GM06990 (cell line): ENCODE measurements at places on chromosomes 12 and 14.
A peak's percentile ranks its signal among the peaks of the same experiment; 100 is the strongest.

- DNase-seq: no peak
These were observed 89.0 kb downstream of the BORCS5 start for GRCh38 chr12:12445882-12446181.

- DNase-seq: no peak
These were observed at the start of gene DCN for GRCh38 chr12:91182636-91183455. TSS of gene DCN (minus strand) at chr12:91182817. CDS start at chr12:91178552, 4,265 bp downstream.

GRCh38 chr12:89176676-89177075 is 175.6 kb downstream of the DUSP6 start:
- DNase-seq: no peak

GRCh38 chr12:88267630-88268029 is 125.5 kb downstream of the TMTC3 start:
- no peak for DNase-seq

GRCh38 chr12:121581686-121582429 is 1.0 kb upstream of the KDM2B start:
- DNase-seq: no peak

- no peak for DNase-seq
These were observed 6.6 kb downstream of the FERMT2 start for GRCh38 chr14:52944254-52944653.

DNA sequence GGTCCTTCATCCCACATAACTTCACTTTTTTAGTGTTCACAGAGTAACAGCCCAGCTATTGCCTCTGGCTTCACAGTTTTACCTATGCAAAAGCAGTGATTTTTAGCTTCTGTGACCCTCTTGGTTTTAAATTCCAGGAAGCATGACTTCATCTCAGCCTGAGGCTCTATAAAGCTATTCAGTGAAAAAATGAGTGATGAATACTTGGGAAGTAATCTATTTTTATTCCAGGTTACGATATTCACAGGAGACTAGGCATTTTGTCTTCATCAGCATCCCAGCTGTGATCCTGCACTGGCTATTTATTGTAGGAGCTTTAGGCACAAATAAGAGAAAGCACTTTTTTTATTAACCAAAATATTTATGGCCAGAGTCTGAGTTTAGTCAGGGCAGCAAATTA is 164.8 kb downstream of the SNAPC1 start:
- DNase-seq: no peak

- no peak for DNase-seq
These were observed 162.2 kb downstream of the STXBP6 start for GRCh38 chr14:24887623-24888304.

GRCh38 chr12:67590149-67590790 is 58.3 kb upstream of the DYRK2 start:
- no peak for DNase-seq

DNA sequence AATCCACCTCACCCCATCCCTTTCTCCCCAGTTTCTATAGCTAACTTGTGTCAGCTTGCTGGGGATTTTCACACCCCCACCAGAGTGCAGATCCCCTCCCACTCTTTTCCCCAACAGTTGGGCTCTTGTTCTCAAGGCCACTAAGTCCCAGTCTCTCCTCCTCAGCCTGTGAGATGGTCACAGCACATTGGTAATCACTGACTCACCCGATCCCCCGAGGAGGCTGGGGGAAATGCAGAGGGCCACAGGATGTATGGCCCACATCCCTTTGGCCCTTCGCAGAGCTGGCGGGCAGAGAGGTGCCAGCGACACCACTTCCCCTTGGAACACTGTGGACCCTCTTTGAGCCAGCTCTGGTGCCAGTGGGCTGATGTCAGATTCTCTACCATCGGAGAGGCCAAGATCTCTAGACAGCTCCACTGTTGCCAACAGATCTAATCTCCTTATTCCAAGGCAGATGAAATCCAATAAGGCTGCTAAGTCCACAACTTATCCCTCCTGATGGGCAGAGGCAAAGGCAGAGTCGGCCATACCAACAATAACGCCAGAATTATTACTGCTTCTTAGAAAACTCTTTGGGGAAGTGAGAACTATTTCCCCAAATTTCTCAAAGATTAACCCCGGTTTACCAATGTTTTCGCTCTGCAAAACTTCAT is 1.6 kb downstream of the FMNL3 start:
- peak; percentile 48 for DNase-seq

DNA sequence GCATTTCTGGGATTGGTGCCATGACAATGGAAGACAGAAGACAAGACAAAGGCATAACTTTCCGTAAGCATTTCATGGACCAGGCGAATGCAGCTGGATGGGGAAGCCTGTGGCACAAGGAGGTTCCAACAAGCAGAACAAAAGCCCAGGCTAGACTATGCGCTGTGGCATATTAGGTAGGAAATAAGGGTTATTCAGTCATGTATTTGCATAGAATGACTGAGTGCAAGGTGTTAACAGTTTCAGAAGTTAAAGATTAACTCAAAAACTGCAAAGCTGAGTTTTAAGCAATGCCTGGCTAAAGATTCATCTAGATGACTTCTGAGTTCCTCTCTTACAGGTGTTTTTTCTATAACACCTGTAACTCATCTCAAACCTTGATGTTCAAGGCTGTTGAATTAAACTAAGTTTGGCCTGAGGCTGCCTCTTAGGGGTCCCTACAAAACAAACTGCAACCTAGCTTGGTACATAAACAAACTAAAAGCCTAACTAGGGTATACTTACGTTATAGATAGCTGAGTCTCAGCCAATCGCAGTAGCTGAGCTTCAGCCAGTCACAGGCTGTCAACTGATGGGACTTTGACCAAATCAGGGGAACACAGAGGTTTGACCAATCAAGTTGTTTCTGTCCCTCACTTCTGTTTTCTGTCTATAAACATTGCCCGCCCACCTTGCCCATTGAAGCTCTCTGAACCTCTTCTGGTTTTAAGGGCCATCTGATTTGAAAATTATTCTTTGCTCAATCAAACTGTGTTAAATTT is 52.2 kb upstream of the PLBD1 start:
- DNase-seq: no peak

- DNase-seq: no peak
These were observed 170.6 kb downstream of the OTOGL start for GRCh38 chr12:80269803-80270552.

- peak; percentile 8 for DNase-seq
These were observed 18.3 kb downstream of the NOC4L start for GRCh38 chr12:132162508-132163031.

GRCh38 chr12:47509398-47509851 is 196.4 kb downstream of the RPAP3 start:
- no peak for DNase-seq

DNA sequence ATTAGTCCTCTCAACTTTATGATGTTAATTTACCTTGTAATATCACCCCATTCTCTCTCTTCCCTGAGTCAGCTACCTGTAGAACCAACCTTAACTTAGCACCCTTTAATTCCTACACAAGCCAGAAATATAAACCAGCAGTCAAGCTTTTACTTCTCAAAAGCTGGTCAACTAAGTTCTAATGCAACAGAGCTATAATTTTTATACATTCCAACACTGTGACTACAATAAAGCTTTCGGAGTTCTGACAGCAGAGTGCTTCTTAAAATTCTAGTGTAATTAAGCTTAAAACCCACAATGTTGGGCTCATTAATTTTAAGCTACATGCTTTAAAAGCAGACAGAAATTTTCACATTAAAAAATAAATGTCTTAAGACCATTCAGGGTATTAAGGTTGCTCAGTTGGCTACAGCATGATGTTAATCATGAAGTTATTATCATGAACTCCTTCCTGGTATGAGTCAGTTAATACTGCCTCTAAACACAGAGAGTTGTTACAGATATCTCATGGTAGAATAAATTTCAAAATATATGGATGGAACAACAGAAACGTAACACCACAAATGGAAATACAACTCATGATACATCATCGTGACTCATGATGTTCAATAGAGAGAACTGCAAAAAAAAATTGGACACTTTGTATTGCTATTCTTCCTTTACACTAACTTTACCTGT is 126.7 kb downstream of the EPS8 start:
- DNase-seq: no peak

GRCh38 chr12:52499806-52500560 is 6.9 kb upstream of the KRT6A start:
- no peak for DNase-seq

GRCh38 chr12:3958534-3958933 is 85.3 kb upstream of the PARP11 start:
- DNase-seq: no peak

GRCh38 chr12:46318037-46318436 is 49.2 kb upstream of the SLC38A1 start:
- no peak for DNase-seq

GRCh38 chr12:56874821-56875220 is 59.4 kb downstream of the SDR9C7 start:
- DNase-seq: no peak

DNA sequence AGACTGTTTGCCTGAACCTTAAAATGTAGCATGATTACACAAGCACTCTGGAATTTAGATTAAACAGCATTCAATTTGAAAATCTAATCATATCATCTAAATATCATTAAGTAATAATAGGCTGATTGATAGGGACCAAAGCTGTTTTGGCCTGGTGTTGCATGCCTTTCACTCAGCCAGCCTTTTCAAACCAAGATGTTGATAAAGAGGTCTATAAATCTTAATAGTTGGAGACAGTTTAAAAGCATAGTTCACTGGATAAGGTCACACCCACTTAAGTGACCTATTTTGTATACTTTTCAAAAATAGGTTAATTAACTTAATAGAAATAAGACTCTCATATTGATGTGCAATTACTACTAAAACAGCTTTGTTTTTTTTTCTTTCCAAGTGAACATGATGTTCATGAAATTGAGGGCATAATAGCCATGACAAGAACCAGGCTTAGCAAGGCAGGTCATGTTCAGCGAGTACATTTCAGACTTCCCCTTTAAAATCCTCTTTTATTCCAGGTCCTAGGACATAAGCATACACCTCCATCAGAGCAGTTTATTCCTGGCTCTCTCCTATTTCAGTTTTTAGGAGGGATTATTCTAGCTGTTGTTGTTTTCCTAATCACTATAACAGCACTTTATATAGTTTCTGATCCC is 349.0 kb downstream of the RAD51B start:
- DNase-seq: no peak

DNA sequence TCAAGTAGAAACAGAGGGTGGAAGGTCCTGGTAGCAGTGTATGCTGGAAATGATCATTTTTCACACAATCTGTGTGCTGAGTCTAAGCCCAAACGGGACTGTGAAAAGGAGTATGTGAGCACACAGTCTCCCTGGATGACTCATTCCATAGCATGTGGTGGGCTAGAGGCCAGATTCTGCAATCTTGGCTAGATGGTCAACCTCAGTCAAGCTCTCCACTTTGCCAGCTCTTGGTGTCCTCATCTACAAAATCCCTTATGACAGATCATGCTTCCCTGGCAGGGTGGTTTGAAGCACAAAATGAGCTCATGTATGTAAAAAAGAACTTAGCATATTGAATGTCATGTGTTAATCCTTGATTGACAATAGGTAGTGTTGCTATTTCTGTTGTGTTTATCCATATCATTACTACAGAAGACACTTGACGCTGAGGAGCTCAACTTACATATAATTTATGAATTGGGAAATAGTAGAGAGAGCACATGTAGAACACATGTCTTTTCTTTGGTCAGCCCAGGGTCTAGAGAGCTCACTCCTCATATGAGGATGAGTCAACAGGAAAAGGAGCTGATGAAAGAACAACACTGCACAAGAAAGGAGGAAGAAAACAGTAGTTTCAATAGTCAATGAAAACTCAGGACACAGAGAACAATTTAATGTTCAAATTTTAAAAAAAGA is 517.5 kb downstream of the BCL11B start:
- no peak for DNase-seq

GRCh38 chr12:41014643-41015020 is 173.5 kb upstream of the PDZRN4 start:
- DNase-seq: no peak

DNA sequence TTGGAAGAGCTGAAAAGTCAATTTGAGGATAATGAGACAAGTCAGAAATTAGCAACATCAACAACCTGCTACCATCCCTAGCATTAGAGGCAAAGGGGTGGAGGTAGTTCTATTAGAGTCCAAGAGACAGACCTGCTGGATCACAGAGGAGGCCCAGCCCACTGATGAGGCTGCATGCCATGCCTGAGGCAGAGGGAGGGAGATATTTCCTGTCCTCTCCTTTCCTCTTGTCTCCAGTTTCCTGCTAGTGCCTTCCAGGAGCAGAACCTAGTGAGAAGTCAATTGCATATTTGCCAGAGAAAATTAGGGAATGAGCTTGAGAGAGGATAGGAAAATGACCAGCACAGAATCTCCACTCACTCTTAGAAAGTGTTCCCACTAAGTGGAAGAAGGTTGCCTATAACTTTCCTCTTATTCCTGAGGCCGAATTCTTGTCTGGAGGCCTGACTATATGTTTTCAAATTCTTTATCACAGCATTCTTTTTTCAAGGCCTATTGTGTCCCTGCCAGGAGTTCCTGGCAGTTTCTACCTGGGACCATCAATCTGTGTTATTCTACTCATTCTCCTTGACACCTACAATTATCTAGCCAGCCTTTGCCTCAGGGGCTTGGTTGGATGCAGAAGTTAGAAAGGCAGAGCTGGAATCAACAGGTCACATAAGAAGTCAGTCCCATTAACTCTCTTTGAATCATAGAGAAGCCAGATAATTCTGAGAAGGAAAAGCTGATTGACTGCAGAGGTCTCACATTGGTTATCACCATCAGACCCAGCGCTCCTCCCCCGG is 121.9 kb downstream of the EMP1 start:
- no peak for DNase-seq

DNA sequence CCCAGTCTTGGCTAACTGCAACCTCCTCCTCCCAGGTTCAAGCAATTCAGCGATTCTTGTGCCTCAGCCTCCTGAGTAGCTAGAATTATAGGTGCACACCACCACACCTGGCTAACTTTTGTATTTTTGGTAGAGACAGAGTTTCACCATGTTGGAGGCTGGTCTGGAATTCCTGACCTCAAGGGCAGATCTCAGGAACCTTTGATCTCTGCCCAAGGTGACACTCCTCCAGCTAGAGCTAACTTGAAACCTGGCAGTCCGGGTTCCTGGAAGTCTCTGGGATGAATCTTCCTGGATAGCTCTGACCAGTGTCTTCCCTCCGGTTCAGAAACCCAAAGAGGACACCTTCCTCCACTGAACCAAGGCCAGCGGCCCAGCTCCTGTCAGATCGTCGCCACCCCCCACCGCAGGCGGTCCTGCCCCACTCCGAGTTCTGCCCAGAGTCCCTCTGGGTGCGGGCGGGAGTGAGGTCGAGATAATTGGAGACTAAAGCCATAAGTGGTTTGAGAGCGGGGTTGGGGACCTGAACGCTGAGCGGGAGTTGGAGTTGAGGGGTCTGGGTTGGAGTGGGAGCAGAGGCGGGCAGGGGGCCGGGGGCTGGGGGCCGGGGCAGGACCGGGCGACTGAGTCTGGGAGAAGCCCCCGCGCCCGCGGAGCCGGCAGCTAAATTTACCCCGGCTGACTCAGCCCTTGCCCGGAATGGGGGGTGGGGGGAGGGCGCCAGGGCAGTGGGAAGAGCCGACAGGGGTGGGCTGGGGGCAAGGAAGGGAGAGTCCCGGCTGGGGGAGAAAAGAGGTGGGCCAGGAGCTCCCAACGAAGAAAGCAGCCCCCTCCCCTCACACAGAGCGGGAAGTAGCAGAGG is 4.7 kb downstream of the DDN start:
- DNase-seq: no peak

DNA sequence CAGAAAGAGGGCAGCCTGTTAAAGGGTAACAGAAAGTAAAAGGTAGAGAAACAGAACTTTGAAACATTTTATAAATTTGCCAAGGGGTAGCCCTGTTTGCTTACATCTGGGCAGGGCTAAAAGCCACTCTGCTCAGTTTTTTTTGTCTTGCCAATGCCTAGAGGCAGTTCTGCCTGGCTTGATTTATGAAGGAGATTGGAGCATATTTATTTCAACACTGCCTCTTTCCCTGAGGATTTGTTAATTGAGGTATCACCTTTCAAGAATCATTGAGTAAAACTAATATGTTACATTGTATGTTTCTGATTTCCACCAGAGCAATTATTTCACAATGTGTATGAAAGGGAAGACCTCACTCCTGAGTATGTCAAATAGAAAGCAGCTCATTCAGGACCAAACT is 160.8 kb downstream of the GXYLT1 start:
- DNase-seq: no peak
